ENCODE measurements at places on chromosomes 13 and 19.

DNA sequence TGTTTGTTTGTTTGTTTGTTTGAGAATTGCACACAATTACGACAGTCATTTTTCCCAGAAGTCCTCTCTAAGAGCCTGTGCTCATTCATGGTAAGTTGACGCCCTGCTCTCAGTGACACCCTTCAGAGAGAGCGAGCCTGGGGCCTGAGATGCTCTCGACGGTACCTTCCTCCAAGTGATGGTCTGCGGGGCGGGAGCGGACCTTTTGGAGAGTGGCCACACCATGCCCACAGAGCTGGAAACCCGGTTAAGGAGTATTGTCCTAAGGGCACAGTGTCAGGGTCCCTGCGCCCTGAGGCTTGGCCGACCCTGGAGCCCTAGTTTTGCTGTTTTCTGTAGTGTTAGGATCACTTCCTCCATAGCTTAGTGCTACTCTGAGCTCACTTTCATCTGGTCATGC lies 3.6 kb downstream of the POP4 start:
- DNase-seq: no peak

DNA sequence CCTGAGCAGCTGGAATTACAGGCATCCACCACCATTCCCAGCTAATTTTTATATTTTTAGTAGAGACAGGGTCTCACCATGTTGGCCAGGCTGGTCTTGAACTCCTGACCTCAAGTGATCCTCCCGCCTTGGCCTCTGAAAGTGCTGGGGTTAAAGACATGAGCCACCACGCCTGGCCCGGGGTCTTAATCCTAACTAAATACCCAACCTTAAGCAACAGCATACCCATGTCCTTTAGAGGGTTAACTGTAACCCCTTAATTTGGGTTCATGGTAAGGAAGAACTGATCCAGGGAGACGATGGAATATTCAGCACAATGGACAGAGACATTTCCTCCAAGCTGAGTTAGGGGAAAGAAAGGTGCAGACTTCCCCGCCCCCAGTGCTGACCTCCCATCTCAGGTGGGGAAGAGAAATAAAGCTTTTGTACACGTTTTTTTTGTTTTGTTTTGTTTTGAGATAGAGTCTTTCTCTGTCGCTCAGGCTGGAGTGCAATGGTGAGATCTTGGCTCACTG lies 8.7 kb upstream of the GALP start:
- DNase-seq: peak; percentile 46

DNA sequence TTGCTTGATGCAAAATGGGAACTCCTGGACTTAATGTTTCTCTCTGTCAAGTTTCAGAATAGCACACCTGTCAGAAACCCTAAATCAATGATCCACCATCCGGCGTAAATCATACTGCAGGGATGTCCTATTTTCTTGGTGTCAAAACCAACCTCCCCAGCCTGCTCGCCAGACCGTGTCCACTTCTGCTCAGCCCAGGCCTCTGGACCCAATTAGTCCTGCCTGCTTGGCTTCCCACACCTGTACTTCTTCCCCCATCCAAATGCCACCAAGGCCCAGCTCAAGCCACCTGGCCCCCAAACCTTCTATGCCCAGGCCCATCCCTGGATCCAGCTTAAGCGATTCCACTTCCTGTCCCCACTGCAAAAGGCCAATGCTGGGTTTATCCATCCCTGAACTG lies 25.1 kb upstream of the PEPD start:
- DNase-seq: no peak

DNA sequence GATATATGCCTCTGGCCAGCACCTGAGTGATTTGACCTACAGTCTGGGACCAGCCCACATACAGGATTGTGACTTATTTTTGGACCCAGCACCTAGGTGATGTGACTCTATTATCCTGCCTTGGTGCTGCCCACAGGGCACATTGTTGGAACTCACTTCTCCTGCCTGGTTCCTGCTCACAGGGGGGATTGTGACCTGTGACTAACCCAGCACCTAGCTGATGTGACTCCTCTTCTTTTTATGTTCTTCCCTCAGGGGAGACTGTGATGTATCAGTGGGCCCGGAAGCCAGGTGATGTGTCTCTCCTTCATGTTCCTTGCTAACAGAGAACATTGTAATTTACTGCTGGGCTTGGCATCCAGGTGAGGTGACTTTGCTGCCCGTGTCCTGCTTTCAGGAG lies 63.0 kb upstream of the ZNF724 start:
- DNase-seq: no peak

DNA sequence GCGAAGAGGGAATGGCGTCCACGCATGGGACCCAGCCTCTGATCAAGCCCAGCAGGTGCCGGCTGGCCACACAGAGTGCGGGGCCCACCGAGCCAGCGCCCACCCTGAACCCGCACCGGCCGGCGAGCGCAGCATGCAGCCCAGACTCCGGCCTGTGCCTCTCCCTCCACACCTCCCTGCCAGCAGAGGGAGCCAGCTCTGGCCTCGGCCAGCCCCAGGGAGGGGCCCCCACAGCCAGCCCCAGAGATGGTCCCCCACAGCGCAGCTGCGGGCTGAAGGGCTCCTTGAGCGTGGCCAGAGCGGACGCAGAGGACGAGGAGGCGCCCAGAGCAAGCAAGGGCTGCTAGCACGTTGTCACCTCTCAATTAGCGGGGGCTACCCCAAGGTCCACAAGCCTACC lies 904.5 kb downstream of the SLITRK6 start:
- DNase-seq: no peak

DNA sequence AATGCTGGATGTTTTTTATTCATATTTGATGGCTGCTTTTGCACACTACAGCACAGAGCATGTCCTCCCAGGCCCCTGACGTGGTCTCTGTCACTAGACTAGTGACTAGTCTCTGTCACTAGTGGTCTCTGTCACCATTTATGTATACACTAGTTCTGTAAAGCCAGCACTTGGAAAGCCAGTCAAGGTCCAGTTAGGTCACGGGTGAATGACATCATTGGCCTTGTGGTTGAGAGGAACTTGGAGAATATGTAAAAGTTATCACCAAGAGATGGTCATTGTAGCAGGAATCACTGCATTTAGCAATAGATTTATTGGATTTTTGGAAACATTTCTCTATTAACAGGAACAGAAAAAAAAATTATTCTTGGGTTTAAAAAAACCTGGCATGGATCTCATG lies 72.9 kb downstream of the SHISA2 start:
- no peak for DNase-seq

GRCh38 chr13:50761406-50761805 lies 82.1 kb downstream of the DLEU7 start:
- DNase-seq: no peak

DNA sequence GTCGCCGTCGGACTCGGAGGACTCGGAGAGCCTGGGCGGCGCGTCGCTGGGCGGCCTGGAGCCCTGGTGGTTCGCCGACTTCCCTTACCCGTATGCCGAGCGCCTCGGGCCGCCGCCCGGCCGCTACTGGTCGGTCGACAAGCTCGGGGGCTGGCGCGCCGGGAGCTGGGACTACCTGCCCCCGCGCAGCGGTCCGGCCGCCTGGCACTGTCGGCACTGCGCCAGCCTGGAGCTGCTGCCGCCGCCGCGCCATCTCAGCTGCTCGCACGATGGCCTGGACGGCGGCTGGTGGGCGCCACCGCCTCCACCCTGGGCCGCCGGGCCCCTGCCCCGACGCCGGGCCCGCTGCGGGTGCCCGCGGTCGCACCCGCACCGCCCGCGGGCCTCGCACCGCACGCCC lies 2.5 kb upstream of the GRWD1 start:
- no peak for DNase-seq

GRCh38 chr19:49491030-49491803 lies 3.8 kb downstream of the RPL13A start:
- no peak for DNase-seq

- DNase-seq: no peak
Measured at GRCh38 chr13:110388108-110388943, 81.2 kb downstream of the COL4A2 start.

GRCh38 chr13:54879036-54879435 lies 1850.4 kb downstream of the OLFM4 start:
- no peak for DNase-seq

All from T47D (cell line).